ENCODE measurements at places on chromosomes 6 and 20.
A peak's percentile ranks its signal among the peaks of the same experiment; 100 is the strongest.

DNA sequence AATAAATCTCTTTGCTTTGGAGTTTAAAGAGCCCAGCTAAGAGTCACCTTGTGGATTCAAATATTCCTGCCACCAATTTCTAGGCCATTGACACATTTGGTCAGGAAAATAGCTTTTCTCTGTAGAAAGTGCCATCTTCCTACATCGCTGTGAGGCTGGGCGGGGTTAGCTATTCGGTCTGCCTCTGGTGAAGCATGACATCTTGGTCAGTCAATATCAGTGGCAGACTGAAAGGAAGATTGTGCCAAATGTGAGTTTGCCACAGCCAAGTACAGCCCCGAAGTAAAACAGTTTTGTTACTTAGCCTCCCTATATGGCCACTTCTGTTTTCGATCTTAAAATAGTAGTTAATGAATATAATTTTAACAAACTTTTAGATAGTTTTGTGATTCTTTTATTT, 65.5 kb upstream of the FABP7 start:
- no peak for DNase-seq

- no peak for DNase-seq
Observed at GRCh38 chr20:19952392-19952791, 64.8 kb upstream of the NAA20 start.

GRCh38 chr20:25090492-25091429, 8.8 kb upstream of the VSX1 start:
- DNase-seq = no peak

DNA sequence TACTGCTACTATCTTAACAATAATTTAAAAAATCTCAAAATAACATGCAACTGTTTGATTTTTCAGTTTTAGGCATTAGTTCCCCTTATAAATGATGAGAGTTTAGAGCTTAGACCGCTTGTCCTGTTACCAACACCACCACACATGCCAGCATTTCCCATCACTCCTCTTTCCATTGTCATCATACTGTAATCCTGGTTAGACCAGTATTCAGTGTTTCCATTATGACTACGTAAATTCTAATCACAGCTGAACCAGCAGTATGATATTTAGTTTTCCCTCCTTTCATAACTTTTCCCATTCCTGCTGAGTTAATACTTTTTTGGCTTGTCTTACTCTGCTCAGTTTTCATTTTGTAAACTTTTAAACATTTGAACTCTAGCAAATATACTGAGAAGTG, 12.2 kb upstream of the TBC1D20 start:
- no peak for DNase-seq

DNA sequence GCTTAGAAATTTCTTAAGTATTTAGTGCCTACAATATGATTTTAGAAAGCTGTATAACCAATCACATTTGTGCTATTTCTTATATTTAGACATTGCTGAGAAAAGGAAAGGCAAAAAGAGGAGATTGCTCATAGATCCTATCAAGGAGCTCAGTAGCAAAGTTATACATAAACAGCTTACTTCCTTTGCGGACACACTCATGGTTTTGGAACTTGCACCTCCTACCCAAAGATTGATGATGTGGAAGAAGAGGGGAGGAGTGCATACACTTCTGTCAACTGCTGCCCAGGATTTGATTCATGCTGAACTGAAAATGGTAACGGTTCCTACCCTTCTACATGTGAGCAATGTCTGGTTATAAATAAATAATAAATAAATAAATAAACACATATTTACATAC, 16.7 kb downstream of the RAD21L1 start:
- DNase-seq = no peak

- DNase-seq = no peak
Observed at GRCh38 chr6:142932889-142933288, 12.1 kb downstream of the HIVEP2 start.

DNA sequence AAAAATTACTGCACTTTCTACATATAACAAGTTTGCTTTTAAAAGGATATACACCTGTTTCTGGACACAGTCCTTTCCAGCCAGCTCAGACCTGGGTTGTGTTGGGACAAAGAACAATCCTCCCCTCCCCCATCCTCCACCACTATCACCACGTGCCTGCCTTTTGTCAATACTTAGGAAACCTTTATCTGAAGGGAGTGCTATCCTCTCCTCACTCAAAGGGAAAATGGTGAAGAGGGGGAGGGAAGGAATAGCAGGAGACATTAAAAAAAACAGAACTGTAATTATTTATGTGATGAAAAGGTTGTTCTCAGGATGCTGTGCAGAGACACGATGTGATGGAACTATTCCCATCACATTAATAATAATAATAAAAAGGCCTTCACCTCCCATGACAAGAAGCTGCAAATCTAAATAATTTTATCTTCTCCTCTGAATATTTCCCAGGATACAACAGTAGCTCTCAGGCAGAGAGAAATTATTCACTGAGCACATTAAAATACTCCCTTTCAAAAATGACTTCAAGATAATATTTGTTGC, 105.5 kb downstream of the NRSN1 start:
- no peak for DNase-seq

DNA sequence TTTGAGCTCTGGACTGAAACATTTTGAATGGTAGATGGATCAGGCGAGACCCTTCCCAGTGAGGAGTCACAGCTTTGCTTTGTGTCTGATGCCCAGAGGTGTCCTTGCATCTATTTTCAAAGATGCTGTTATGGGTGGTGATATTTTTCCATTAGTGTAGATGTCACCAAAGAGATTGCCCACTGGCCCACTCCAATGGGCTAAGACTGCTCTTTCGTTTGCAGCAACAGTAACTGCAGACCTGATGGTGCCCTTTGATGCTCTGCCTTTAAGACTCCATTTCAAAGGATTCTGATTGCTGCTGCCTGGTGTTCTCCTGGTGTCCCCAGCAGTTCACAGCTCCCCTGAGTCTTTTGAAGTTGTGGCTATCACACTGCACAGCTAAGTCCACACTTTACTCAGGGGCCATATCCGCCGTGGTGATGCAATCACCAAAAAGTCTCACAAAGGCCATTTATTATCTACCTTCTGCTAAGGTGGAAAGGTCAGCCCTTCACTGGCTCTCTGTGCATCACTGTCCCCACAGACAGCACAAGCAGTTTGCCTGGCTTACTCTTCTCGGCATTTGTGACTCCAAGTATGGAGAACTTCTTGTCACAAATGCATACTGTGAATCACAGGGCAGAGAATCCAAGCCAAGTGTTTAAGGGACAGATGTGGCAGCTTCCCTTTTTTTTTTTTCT, 56.4 kb downstream of the NOX3 start:
- DNase-seq = no peak

GRCh38 chr6:90458353-90459224, 128.3 kb downstream of the MAP3K7 start:
- DNase-seq = no peak

DNA sequence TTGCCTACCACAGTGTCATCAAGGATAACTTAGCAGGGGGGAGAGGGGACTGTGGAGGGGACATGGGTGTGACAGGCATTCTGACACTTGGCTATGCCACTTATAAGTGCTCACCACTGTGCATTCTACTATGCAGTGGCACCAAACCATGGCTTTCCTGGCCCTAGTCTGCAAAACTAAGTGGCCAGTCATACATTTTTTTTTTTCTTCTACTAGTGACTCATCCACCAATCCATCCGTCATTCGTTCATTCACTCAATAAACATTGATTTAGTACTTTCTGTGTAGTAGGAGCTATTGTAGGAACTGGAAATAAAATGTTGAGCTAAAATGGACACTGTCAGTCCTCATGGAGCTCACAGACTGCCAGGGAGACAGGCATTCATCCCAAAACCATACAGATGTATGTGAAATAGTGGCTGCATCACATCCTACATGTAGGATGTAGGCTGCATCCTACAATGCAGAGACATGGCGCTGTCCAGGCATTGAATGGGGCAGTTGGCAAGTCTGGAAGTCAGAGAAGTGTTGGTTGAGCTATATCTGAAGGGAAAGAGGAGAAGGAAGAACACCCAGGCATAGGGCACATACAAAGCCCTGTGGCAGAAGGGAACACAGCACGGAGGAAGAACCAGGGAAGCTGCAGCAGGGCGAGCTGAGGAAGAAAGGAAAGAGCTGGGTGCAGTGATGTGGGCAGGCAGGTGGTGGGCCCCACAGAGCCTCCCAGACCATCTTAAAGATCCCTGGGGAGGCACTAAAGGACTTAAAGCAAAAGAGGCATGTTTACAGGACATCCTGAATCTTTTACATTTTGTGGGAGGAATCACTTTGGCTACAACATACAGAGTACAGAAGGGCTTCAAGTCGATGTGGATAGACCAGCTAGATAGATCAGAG, 224.4 kb downstream of the UST start:
- DNase-seq = no peak

- peak; percentile 94 for DNase-seq
Observed at GRCh38 chr6:3612341-3613041, 139.0 kb downstream of the PXDC1 start.

GRCh38 chr20:32063695-32064094, 11.7 kb downstream of the HCK start:
- DNase-seq = no peak

GRCh38 chr6:42345696-42346416, 105.9 kb downstream of the TRERF1 start:
- DNase-seq = no peak

DNA sequence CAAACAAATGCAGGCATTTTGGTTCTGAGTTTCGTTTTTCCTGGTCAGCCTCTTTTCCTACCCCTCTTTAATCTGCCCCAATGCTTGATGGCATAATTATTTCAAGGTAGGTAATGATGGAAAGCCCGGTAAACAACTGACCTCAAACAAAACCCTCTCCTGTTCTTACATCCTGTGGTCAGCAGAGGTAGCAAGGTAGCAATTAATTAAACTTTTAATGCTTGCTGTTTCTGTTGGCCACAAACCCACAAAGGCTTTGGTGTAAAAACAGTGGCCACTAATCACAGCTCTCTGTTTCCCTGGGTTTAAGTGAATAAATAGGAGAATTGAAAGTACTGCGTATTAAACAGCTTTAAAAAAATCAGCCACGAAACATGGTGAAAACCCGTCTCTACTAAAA, 261.5 kb upstream of the SOX4 start:
- DNase-seq = no peak

GRCh38 chr6:36542041-36542440, 5.2 kb downstream of the STK38 start:
- DNase-seq = no peak

DNA sequence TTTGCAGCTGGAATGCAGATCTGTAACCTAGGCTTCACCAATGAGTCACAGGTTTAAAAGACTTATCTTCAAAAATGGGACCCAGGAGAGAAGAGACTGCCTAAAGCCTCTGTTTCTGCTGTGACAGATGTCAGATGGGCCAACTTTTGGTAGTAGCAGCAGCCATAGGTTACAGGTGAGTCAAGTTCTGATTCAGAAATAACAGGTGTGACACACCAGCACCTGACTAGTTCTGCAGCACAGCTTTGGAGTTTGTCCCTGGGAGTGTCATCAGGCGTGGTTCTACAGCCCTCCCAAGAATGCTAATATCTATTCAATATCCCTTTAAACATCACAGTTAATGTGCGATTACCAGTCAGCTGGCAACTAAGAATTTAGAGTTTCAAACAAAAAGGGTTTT, 121.9 kb upstream of the BTN3A2 start:
- DNase-seq = no peak

GRCh38 chr6:14729129-14729871, 516.6 kb upstream of the JARID2 start:
- DNase-seq = no peak

GRCh38 chr6:163739966-163740365, 325.4 kb downstream of the QKI start:
- no peak for DNase-seq

DNA sequence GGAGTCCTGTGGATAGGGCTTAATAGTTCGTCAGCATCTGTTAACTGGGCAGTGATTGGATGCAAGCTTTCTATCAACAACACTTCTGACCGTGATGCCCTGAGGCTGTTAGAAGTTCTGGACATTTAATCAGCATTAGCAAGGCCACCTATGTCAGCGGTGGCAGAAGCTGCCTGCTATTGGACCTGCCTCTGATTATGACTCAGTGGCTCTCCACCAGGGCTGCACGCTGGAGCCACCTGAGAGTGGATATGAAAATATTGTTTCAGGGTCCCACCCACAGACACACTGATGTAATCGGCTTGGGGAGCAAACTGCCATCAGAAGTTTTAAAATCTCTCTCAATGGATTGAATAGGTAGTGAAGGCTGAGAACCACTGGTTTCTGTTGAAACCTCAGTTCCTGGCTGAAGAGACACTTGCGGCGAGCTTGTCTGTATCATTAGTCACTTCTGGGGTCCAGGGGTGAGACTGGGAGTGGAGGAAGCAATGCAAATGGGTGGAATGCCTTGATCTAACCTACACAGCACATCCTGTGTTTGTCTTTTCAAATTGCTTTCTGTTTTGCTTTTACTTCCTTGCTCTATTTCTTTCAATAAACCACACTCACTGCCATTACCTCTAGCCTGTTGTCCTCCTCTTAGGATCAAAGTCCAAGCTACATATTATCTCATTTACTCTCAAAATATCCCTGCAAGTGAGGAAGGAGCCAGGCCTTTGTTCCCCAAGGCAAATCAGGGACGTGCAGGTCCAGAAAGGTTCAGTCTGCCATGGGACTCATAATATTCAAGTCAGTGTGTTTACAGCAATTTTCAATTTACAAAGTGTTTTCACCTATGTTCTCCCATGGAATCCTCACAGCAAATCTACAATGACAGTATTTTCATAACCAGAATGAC, 4.2 kb downstream of the CLIC5 start:
- no peak for DNase-seq

- no peak for DNase-seq
Observed at GRCh38 chr6:28353981-28354676, 4.4 kb downstream of the ZKSCAN3 start.

DNA sequence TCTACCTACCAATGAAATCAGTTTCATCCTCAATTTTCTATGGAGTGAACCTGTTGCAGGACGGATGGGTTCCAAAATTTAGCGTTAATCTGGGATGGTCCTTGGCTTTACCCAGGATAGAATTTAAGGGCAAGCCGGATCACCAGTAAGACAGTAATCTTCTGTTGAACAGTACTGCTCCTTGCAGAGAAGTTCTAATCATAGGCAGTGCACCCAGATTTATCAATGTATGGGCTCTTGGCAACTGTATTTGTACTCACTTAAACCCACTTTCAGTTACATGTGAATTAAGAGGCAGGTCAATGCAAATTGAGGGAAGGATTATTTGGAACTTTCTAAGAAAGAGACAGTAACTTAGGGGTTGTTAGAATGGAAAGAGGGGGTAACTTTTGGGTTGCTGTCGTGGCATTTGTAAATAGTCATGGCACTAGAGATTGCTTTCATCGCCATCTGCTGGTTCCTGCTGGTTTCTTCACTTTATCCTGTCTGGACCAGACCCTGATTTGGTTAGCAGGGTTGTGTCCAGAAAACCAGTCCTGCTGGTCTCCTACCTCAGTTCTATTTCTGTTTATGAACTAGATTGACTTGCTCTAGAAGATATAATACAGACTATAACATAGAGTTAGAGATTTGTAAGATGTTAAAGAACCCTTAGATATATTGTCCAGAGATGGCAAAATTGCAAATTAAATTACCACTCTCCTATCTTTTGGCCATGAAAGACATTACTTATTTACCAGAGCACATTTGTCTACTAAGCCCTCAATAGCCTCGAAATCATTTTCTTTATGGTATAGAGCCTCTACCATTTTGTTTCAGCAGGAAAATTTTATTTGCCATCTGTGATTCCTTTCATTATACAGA, 646.3 kb downstream of the UTRN start:
- no peak for DNase-seq

- DNase-seq = no peak
Observed at GRCh38 chr6:117169064-117169665, 96.2 kb upstream of the VGLL2 start.

GRCh38 chr6:492178-492577, 100.6 kb downstream of the IRF4 start:
- no peak for DNase-seq

- DNase-seq = no peak
Observed at GRCh38 chr6:161033667-161034066, 42.1 kb downstream of the MAP3K4 start.

All from retinal pigment epithelial cell (primary cell).